ENCODE measurements at places on chromosomes 12 and 14.

DNA sequence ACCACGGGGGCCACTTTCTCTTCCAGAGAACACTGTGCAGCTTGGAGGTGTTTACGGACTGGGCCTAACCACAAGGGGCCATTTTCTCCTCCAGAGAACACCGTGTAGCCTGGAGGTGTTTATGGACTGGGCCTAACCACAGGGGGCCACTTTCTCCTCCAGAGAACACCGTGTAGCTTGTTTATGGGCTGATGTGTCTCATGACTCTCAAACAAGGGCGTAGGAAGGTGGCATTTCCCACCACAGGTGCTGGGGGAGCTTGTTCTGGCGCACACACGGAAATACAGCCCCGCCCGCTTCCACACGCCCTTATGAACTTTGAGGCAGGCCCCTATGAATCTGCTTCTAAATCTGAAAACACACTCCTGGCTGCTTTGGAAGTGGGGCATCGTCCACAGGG lies 174.6 kb upstream of the SFSWAP start:
- no peak for DNase-seq

DNA sequence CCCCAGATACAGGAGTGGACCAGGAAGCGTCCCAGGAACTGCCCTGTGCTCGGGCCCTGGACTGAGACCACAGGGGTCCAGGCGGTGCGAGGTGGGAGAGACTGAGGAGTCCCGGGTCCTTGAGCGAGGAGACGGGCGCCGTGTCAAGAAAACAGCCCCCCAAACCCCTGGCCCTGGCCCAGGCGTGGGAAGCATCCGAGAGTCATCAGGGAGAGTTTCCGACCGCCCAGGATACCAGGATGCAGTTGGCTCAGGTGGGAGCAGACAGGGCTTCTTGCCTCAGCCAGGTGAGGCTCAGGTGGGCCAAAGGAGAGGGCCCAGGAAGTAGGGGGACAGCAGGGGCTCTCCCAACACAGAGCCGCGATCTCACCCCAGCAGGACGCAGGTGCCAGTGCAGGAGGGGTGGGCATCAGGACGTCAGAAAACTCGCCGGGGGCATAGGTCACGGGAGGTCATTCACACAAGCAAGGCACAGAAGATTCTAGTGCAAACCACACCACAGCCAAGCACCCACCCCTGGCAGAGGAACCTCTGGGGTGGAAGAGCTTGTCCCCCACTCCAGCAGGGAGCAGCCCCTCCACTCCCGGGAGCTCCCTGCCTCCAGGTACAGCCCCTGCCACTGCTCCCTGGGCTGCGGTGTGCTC lies 102.5 kb upstream of the EIF5 start:
- no peak for DNase-seq

DNA sequence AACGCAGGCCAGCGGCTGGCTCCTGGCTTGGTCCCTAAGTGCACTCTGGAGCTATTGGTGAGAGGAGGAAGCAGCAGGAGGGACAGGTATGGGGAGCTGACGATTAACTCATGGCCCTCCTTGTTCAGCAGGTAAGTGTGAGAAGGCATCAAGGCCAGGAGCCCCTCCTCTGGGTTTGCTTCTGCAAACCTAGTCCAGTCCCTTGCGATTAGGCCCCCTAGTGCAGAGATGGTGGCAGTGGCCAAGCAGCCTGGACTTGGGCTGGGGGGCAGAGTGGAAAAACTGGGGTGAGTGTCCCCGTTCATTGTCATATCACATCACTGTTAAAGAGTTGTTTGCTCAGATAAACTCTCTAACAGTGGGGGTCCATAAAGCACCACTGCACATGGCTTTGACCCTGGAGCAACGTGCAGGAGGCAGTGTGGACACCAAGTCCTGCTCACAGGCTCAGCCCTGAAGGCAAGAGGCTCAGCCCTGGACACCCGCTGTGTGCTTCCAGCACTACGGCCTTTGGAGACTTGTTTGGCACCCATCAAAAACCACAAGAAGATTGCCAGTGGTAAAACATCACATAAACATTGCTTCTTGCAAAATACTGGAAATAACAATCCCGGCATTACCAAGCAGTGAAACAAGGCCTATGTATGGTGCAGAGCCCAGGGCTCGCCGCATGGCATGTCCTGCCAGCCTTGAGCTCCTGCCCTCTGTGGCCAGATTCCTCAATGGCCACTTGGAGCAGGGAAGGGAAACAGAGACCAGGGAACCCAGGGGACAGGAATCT lies 184.3 kb upstream of the RTL1 start:
- no peak for DNase-seq

GRCh38 chr14:74260525-74261233 lies 21.4 kb downstream of the VSX2 start:
- no peak for DNase-seq
